Heart right ventricle (tissue), 16 donors: ENCODE measurements at places on chromosomes 12 and 14. TPM values are rescaled to one million over a fixed set of nuclear protein-coding genes. Genes with fewer than 3 reads are reported as not detected.

- DNase-seq = no peak
These were observed 68.5 kb downstream of the SLC6A12 start for GRCh38 chr12:145369-145960.

DNA sequence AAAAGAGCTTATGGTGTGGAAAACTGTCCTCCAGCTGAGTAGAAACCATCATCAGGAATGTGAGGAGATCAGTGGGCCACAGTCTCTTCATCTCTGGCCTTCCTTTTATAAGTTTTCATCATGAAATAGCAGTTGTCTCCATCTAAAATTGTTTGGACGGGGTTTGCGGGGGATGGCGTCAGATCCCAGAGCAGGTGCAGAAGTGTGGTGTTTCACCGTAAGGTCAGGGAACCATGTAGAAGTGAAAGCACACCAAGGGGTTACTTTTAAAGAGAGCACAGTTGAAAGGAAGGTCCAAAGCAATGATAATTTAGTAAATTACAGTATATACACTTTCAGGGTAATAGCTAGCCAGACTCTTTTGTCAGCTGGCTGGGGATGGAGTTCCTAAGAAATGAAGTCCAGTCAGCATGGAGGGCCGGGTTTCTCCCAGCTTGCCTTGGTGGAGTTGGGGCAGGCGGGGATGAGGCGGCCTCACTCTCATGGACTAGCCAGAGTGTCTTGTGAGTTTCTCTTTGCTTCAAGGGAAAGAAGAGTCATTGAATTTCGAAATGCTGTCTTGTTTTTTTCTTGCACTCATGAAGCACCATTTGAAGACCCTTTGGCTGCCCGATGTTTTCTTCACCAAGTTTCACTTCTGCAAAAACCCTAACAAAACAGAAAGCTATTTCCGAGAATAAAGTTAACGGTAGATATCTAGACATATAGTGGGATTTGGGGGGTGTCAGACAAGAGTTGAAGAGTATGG lies 100.6 kb downstream of the ETV6 start:
- no peak for DNase-seq

- no peak for DNase-seq
These were observed 58.7 kb upstream of the STK38L start for GRCh38 chr12:27185234-27186021.

GRCh38 chr12:98745578-98746391 lies 100.7 kb downstream of the APAF1 start:
- DNase-seq = no peak

GRCh38 chr14:49982501-49982951 lies 89.6 kb downstream of the ARF6 start:
- no peak for DNase-seq

DNA sequence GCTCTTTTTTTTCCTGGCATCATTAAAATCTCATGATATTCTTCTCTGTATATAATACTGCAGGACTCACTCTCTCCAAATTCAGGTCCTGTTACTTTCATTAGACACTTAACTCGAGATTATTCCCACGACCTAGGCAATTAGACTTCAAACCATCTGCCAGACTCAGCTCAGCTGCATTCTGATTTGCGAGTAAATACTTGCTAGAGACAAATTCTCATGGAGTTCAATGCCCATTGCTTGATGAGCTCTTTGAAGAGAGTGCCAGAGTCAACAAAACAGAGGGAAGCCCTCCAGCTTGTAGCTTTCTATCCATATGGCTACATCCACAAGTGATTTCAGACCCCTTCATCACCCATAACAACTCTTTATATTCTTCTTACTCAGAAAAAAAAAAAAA lies 88.3 kb downstream of the GTF2A1 start:
- no peak for DNase-seq

GRCh38 chr12:120688527-120689071 lies 1.6 kb downstream of the MLEC start:
- DNase-seq = no peak

- no peak for DNase-seq
These were observed 9.0 kb downstream of the CCDC85C start for GRCh38 chr14:99595034-99595433.

GRCh38 chr12:563787-564298 lies 99.4 kb downstream of the NINJ2 start:
- DNase-seq = no peak

GRCh38 chr14:68043752-68044151 lies 224.2 kb downstream of the RAD51B start:
- DNase-seq = no peak

GRCh38 chr14:33589334-33589733 lies 361.5 kb downstream of the EGLN3 start:
- no peak for DNase-seq

GRCh38 chr12:4089956-4090355 lies 183.6 kb upstream of the CCND2 start:
- DNase-seq = no peak

DNA sequence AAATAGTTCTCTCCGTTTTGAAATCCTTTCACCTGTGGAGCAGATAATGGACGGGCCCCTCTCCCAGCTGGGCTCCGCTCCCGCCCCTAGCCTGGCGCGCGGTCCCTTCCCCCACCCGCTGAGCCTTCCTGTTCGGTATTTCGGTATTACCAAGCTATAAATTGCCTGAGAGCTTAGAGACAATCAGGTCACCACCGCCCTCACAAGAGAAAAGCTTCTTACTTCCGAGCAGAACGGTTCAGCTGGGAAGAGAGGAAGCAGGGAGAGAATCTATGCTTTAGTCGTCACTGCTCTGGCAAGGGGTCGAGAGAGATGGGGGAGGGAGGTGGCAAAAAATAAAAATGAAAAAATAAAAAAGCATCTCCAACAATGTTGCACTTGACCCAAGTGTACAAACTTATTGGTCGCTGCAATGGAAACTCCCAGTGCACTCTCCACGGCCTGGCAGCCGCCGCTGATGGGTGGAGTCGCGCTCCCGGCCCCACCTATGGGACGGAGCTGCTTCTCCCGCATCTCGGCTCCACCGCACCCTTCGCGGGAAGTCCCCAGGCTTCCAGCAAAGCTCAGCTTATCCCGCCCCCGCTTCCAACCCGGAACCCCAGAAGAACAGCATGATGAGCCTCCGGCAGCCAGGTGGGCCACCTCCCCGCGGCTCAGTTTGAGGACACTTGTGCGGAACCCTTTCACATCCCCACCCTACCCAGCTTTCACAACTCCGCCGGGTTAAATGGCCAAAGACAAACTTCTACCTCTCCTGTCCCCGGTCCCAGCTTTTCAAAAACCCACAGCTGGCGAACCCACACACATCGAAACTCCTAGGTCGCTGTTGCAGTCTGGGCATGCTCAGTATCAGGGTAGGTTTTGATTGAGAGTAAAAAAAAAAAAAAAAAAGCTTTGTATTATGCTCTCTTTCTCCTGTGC lies 832 bp upstream of the SYT1 start:
- no peak for DNase-seq

- DNase-seq = no peak
These were observed 110.8 kb downstream of the SLC35F4 start for GRCh38 chr14:57755018-57755521.

DNA sequence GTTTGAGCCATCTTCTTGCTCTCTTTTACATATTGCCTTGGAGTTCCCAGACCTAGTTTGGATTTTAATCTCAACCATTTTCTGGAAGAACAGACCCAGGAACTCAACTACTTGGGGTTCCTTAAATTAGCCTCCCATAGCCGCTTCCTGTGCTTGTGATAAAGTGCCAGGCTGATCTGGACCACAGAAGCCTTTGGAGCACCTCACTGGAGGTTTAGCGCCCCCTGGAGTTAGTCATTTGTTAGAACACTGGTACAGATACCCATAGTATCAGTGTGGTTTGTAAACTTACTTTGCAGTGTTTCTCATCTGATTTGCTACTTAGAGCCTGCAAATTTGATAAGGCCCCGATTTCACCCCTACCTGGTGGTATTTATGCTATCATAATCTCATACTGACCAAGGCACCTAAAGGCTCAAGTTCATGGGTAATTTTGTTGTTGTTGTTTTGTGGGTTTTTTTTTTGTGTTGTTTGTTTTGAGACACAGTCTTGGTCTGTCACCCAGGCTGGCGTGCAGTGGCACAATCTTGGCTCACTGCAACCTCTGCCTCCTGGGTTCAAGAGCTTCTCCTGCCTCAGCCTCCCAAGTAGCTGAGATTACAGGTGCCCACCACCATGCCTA lies 3.7 kb downstream of the UNC119B start:
- DNase-seq = peak; percentile 89

DNA sequence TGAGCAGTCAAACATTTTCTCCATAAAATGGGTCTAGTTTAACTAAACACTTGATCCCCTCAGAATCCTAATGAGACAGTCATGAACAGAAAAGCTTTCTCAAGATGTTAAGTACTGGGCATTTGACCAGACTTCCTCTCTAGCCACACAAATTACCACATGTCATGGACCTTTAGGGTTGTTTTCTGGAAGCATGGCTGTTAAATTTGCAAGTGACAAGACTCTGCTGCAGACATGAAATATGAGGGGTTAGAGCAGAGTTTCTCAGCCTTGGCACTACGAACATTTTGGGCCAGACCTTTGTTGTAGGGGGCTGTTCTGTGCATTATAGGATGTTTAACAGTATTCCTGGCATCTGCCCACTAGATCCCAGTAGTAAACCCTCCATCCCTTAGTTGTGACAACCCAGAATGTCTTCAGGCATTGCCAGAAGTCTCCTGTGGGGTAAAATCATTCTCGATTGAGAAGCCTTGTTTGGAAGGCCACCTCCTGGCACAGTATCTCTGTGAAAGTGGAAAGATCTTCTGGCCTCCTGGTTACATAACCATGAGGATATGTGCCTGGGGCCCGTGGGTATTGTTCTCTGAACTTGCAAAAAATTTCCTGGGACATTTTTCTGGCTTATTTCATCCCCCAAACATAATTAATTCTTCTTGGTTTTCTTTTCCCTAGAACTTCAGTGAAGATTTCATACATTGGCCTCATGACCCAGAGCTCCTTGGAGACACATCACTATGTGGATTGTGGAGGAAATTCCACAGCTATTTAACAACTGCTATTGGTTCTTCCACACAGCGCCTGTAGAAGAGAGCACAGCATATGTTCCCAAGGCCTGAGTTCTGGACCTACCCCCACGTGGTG lies 4.3 kb downstream of the TMEM106C start:
- DNase-seq = no peak

DNA sequence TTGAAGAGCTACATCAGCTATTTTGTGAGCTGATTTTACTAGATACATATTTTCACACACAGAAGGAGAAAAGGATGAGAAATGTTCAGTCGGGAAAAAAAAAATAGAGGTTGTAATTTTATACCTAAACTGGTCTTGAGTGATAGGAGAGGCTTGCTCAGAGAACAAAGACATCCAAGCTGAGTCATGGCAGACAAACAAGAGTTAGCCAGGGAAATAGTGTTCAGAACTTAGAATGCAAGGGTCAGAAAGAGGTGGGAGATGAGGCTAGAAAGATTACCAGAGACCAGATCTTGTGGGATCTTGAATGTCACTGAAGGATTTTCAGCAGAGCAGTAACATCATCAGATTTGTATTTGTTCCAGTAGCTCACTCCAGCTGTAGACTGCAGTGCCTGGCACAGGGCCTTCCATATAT lies 121.9 kb upstream of the ATF1 start:
- no peak for DNase-seq

GRCh38 chr14:69331206-69331605 lies 66.9 kb downstream of the ERH start:
- no peak for DNase-seq

- DNase-seq = no peak
These were observed 5.7 kb downstream of the HOXC12 start for GRCh38 chr12:53960187-53961024.

DNA sequence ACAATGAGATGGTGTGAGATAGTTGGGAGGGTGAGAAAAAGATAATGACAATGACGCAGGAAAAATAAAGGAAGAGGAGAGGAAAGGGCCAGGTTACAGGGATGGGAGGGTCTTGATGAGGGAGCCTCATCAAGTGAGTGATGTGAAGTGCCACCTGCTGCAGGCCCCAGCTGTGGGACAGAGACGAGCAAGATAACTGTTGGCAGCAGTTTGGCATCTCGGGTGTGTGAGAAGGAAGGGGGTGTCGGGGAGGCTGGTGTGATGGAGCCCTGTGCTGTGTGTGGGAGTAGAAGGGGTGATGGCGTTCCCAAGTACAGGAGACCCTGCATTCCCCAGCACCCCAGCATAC lies 11.4 kb upstream of the TAC3 start:
- DNase-seq = no peak

DNA sequence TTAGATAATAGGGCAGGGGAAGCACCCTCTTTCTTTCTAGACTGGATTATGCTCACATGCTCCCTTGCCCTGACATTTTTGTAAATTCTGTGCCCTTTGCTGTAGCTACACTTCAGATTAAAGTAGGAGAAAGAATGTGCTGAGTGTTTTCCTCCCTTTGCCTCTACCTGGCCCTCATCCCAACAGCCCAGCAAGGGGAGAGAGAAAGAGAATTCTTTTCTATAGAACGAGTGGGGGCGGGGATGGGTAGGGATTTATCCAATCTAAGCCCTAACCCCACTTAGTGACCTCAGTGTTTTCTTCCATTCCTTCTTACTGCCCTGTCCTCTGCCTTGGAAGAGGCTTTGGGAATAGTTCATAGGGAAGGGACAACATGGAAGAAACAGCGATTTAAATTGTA lies 13.5 kb downstream of the GPR84 start:
- no peak for DNase-seq

DNA sequence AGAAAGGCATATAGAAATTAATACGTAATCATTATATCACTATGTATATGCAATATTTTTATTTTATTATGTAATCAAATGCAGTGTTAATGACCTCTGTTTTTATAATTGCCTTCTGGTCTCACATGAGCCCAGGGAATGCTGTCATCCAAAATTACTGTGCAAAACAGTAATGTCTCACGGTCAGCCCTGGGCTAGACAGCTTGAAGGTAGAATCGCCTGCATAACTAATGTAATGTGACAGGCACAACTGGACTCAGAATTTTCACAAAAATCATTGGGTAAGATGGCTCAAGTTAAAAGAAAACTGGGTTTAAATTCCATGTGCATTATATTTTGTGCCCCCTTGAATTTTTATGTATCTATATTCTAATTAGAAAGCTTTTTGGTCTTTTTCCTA lies 293.3 kb downstream of the PPFIA2 start:
- no peak for DNase-seq

DNA sequence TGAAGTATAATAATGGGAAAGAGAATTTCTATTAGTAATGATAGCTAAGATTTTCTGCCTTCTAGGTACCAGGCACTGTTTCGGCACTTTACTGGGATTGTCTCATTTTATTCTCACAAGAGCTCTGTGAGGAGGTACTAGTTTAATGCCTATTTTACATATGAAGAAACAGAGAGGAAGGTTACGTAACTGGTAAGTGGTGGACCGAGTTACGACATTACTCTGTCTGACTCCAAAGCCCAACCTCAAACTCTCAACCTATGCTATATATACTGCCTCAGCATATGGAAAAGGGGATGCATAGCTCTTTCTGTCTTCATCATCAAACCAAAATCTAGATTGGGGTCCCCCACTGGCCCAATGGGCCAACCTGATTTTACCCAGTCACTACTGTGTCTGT lies 133.5 kb downstream of the KTN1 start:
- DNase-seq = no peak

CRIP2 gene
- 1,194 TPM for polyA plus RNA-seq

ASPG gene
- polyA plus RNA-seq = 13.8 TPM

RTL1 gene
- polyA plus RNA-seq = not detected

LMNTD1 gene
- not detected for polyA plus RNA-seq

GUCY2C gene
- not detected for polyA plus RNA-seq

NTN4 gene
- polyA plus RNA-seq = 27.7 TPM

COCH gene
- 0.88 TPM for polyA plus RNA-seq

AQP2 gene
- 0.04 TPM for polyA plus RNA-seq

ADSS1 gene
- polyA plus RNA-seq = 74.6 TPM

B4GALNT3 gene
- polyA plus RNA-seq = 58.7 TPM

PIWIL1 gene
- not detected for polyA plus RNA-seq

SIX4 gene
- 0.16 TPM for polyA plus RNA-seq

ASIC1 gene
- 0.59 TPM for polyA plus RNA-seq

COX8C gene
- polyA plus RNA-seq = not detected

SYNJ2BP gene
- polyA plus RNA-seq = 13.6 TPM

PLBD2 gene
- polyA plus RNA-seq = 20.0 TPM
